Kidney (tissue), 22 donors: ENCODE measurements at places on chromosomes 1 and 21. TPM values are rescaled to one million over a fixed set of nuclear protein-coding genes. Genes with fewer than 3 reads are reported as not detected.

FOXO6 gene
- total RNA-seq, result 1.0 TPM

NFASC gene
- total RNA-seq, result 29.9 TPM

AKIRIN1 gene
- 56.9 TPM for total RNA-seq

OR2L13 gene
- total RNA-seq, result not detected

MX2 gene
- total RNA-seq, result 11.7 TPM

ARHGEF2 gene
- 99.6 TPM for total RNA-seq

G0S2 gene
- 15.5 TPM for total RNA-seq

ADCY10 gene
- total RNA-seq, result 0.22 TPM

MYOM3 gene
- 13.5 TPM for total RNA-seq

RHD gene
- not detected for total RNA-seq

RPE65 gene
- not detected for total RNA-seq

SPATA21 gene
- total RNA-seq, result not detected

RIPK4 gene
- total RNA-seq, result 32.6 TPM

CFAP141 gene
- not detected for total RNA-seq

CNTN2 gene
- total RNA-seq, result 0.44 TPM

S100A7 gene
- total RNA-seq, result not detected

FCAMR gene
- total RNA-seq, result 1.8 TPM

NIPAL3 gene
- 46.4 TPM for total RNA-seq

AADACL3 gene
- not detected for total RNA-seq

FYB2 gene
- total RNA-seq, result 5.5 TPM

SSX2IP gene
- total RNA-seq, result 18.2 TPM

GBP6 gene
- total RNA-seq, result not detected
